Activated CD4-positive, alpha-beta T cell treated with anti-CD3 and anti-CD28 coated beads for 36 hours (primary cell): ENCODE measurements at places on chromosomes 2 and 18. TPM values are rescaled to one million over a fixed set of nuclear protein-coding genes. Genes with fewer than 3 reads are reported as not detected.

The TUBB8B gene
- not detected for total RNA-seq

- DNase-seq, result no peak
These were observed 359.6 kb upstream of the MC4R start for GRCh38 chr18:60732143-60732542.

- DNase-seq, result no peak
These were observed 22.1 kb upstream of the DOCK10 start for GRCh38 chr2:225064362-225064761.

DNA sequence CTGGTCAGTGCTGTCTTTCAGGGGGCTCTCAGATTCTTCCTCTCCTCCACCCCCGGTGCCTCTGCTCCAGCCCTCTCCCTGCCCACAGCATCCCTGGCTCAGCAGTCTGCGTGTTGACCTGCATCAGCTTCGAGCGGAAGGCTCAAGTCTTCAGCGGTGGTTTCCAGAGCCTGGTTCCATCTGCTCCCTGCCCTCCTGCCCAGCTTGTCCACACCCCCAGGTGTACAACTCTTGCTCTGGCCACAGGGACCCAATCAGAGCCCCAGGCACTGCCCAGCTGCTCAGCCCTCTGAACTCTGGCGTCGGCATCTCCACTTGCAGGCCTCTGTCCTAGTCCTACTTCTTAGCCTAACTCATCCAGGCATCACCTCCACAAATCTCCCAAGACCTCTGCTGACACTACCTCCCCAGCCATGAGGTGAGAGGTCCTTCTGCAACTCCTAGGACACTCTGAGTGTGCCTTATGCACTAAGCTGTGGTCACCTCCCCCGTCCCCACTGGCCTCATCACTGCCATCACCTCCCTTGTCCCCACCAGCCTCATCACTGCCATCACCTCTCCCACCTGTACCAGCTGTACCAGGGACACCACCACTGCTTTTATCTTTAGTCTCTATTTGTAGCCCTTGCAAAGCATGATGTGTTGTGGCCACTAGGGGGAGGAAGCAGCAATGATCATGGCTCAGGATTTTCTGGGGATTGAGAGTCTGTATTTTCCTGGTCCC lies 60.9 kb downstream of the EDAR start:
- peak; percentile 64 for DNase-seq

- DNase-seq, result peak; percentile 26
These were observed 33.4 kb downstream of the MYCN start for GRCh38 chr2:15973481-15974401.

The CCDC148 gene
- total RNA-seq, result 0.26 TPM

- DNase-seq, result peak; percentile 63
These were observed 24.0 kb downstream of the RAX start for GRCh38 chr18:59249199-59249774.

The MAB21L4 gene
- not detected for total RNA-seq

GRCh38 chr18:11865071-11865470 lies 13.9 kb downstream of the CHMP1B start:
- DNase-seq, result no peak

The FLACC1 gene
- 0.72 TPM for total RNA-seq

The CDKL4 gene
- total RNA-seq, result 0.16 TPM

DNA sequence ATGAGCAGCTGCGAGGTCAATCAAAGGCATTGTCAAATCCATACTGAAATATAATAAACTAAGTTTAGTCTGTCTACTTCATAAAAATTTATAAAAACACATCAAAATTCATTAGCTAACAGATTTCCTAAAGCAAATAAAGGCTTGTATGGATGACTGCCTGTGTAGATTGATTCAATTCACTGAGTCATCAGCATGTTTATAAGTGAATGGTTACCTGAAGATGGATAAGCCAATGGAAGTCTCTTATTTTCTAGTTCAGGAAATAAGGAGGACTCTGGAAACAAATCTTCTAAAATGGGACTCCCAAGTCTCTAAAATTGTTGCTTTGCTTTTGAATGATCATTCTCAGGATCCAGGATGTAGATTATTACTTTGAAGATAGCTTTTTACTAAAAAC lies 57.0 kb upstream of the HNRNPA3 start:
- DNase-seq, result no peak

The AP1S3 gene
- 10.1 TPM for total RNA-seq

- peak; percentile 68 for DNase-seq
These were observed 266.8 kb upstream of the CXCR4 start for GRCh38 chr2:136384531-136385303.

The L3MBTL4 gene
- 0.11 TPM for total RNA-seq

- no peak for DNase-seq
These were observed 559 bp downstream of the MYL12A start for GRCh38 chr18:3248062-3248657.

The TBC1D8 gene
- 3.4 TPM for total RNA-seq

DNA sequence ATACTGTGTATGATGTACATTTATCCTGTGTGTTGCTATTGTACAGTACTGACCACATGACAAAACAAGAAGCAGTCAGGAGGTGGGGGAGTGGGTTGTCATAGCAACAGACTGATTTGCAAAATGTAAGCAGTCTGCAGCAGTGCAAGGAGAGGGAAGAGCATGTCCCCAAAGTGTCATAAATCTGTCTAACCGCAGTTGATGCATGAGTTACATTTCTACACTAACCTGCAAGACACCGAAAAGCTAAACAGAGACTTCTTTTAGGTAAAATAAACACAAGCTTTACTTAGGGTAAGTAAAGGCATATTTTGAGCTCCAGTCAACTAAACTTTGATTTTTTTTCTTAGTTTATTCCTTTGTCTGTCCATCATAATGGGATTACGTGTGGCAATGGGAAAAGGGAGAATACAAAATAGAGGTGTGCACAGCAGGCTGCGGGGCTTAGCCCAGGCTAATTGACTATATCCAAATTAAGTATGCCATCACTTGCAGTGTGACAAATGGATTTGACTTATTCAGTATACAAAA lies 134.5 kb downstream of the MEIS1 start:
- no peak for DNase-seq

GRCh38 chr2:216657980-216658379 lies 24.8 kb downstream of the IGFBP2 start:
- no peak for DNase-seq

DNA sequence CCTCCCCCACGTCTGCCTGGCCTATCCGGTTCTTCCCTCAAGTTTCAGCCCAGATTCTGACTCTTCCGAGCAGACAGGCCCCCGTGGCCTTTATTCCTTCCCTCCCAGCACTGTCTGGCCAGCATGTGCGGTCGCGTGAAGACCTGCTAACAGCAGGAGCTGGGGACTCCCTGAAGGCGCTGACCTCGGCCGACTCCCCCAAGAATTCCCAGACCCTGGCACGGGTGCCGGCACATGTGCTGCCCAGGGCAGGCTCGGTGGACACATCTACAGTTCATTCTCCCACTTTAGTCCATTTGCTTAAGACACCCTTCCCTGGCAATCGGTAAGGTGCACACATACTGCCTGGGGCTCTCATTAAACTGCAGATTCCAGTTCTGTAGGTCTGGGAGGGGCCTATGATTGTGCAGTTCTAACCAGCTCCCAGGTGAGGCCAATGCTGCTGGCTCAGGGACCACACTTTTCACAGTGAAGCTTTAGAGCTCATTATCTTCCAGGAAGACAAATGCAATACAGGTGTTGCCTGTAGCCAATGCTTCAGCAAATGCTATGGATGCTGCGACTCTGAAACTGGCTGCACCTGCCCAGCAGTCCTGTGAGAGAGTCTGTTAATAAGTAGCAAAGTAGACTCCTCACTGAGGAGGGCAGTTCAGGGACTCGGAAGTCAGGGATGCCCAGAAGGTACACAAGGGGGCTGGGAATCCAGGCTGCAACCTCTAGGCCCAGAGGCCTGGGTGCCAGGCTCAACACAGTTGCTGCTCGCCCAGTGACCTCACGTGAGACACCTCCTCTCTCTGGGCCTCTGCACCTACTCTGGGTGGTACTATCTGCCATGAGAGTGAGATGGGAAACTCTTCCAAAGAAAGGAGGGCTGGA lies 45.4 kb upstream of the TAF1B start:
- no peak for DNase-seq

The LYG2 gene
- not detected for total RNA-seq

GRCh38 chr2:11889101-11889850 lies 142.8 kb downstream of the LPIN1 start:
- DNase-seq, result no peak

GRCh38 chr2:95048825-95049682 lies 23.5 kb downstream of the MAL start:
- no peak for DNase-seq

DNA sequence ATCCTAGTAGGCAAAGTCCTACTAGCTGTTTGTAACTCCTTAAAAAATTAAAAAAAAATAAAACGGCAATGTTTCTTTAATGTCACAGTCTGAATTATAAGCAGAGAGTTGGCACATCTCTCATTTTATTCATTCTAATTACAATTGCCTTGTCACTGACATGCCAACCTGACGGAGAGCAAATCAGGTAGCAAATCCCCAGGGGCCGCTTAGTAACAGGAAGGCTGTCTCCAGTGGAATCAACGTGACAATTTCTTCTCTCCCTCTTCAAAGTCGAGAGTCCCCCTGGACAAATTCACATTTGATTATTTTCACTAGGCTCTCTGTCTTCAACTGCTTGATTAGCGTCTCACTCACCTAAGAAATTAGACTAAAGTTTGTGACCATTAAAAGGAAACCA lies 1598.9 kb upstream of the PIK3C3 start:
- DNase-seq, result no peak

The DSEL gene
- total RNA-seq, result 0.09 TPM

The CEP192 gene
- 36.0 TPM for total RNA-seq

- no peak for DNase-seq
These were observed 124.9 kb downstream of the DAW1 start for GRCh38 chr2:227996366-227996765.

GRCh38 chr18:8858888-8859511 lies 153.6 kb downstream of the MTCL1 start:
- DNase-seq, result no peak

The LIMS3 gene
- total RNA-seq, result 0.18 TPM

The FAP gene
- total RNA-seq, result not detected

DNA sequence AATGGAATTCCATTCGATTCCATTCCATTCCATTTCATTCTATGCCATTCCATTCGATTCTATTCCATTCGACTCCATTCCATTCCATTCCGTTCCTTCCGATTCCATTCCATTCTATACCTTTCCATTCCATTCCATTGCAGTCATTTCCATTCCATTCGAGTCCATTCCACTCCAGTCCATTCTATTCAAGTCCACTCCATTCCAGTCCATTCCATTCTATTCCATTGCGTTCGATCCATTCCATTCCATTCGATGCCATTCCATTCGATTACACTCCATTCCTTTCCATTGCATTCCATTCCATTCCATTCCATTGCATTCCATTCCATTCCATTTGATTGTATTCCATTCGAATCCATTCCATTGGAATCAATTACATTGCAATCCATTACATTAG lies 1119.8 kb downstream of the RPIA start:
- DNase-seq, result no peak

The CFC1B gene
- not detected for total RNA-seq

The GALNT5 gene
- 0.04 TPM for total RNA-seq

The TMEM247 gene
- total RNA-seq, result not detected

GRCh38 chr18:57043241-57043640 lies 103.6 kb upstream of the BOD1L2 start:
- no peak for DNase-seq

GRCh38 chr18:3625742-3626091 lies 175.7 kb downstream of the TGIF1 start:
- DNase-seq, result no peak

DNA sequence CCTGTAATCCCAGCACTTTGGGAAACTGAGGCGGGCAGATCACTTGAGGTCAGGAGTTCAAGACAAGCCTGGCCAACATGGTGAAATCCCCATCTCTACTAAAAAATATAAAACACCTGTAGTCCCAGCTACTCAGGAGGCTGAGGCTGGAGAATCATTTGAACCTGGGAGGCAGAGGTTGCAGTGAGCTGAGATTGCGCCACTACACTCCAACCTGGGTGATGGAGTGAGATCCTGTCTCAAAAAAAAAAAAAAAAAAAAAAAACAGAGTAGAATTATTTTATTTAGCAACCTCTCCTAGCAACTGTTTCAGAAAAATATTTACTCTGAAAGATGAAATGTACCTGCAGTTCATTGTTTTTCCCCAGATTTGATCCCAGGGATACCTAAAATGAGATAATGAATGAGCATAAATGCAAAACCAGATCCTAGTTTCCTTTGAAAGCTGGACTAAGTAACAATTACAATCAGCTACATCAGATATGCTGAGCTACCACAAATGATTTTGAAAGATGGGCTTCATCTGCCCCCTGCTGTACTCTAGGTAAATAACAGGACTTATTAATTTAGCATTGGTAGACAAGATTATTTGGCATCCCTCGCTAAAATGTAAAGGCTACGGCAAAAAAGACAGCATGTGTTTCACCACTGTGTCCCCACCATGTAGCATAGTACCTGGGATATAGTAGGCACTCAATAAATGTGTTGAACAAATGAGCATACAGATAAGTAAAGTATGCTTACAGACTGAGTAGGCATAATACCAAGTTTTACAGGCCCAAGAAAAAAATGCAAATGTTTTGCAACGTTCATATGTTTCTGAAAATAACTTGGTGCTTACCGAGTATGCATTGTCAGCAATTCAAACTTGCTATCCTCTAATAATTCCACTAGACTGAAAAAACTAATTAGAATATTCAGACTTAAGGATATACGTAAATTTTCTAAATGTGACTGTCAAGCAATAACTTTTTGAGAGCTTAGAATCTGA lies 102.5 kb downstream of the ATL2 start:
- DNase-seq, result peak; percentile 42
